Hematopoietic multipotent progenitor cell (in vitro differentiated cells): ENCODE measurements at places on chromosomes 5 and 9.
A peak's percentile ranks its signal among the peaks of the same experiment; 100 is the strongest.

DNA sequence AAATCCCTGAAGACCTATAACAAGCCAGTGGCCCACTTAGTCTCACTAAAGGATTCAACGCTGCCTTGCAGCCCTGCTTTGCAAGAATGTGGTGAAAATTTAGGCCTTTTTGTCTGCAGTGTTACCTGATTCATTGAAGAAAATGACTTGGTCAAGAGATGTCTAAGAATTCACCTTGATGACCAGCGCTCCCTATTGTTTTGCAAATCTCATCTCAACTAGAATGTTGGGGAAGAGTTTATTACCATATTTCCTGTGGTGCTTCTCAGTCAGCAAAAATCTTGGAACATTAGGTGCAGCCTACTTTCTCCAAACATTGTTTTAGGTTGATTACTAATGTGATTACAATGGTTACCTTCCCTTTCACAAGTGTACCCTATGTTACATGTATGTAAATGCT lies 53.5 kb downstream of the PLK2 start:
- DNase-seq: no peak

- DNase-seq: no peak
Observed at GRCh38 chr9:89323390-89323789, 5.1 kb downstream of the SECISBP2 start.

DNA sequence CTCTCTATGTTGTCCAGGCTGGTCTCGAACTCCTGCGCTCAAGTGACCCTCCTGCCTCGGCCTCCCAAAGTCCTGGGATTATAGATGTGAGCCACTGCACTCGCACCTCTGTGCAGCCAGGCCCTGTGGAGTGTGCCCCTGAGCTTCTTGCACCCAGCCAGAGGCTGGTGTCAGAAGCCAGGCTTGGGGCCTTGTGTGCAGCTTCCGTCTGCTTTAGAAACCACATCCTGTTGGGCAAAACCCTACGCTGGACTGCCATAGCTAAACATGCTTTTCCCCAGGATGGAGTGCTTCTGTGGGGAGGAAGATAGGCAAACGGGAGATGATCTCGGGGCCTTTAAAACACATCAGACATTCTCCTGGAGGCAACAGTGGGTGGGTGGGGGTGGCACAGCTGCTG lies 40.1 kb downstream of the PRRT1B start:
- DNase-seq: peak; percentile 23

GRCh38 chr5:35302544-35302943 lies 72.3 kb upstream of the PRLR start:
- no peak for DNase-seq

- no peak for DNase-seq
Observed at GRCh38 chr9:136331556-136332481, 4.5 kb downstream of the GPSM1 start.

- no peak for DNase-seq
Observed at GRCh38 chr9:114804505-114804904, 1.3 kb downstream of the TNFSF15 start.

DNA sequence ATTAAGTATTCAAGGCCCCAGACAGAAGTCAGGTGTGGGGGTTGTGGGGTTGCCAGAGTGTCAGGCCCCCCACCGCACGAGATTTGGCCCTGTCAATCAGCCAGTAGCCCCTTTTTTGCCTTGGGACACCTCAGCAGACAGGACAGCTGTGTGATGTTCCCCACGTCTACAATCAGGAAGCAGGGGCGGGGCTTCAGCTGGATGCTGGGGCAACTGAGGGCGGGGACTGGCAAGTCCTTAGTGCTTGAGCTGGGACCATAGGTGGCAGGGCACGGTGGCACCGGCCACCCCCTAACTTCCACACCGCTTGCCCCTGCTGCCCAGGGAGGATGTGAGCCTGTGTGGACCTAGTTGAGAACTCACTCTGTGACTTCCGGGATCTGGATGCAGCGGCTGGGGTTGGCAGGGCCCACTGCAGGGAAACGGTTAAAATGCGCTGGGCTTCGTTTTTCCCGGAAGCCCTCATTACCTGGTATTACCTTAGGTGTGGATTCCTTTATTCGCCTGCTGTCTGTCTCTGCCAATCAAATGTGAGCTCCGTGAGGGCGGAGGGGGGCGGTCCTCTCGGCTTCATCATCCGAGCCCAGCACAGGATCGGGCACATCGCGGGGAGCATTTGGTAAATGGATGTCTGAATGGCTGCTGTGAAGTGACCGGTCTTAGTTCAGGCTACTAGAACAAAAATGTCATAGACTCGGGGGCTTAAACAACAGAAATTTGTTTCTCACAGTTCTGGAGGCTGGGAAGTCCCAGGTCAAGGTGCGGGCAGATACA lies 7.5 kb upstream of the GTF3C5 start:
- DNase-seq: no peak

DNA sequence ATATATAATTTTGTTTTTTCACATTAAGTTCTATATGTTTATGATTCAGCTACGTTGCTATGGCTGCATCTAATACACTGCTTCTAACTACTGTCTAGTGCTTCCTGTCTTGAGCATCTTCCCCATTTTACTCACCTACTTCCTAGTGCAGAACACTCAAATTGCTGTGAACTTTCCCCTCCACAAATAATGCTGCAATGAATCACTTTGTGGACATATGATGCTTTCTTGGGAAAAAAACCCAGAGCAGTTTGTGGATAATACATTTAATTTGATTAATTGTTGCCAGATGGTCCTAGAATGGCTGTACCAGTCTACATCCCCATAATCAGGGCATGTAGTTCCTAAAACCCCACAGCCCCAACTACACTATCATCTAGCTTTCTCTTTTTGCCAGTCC lies 18.5 kb downstream of the CD180 start:
- peak; percentile 34 for DNase-seq

DNA sequence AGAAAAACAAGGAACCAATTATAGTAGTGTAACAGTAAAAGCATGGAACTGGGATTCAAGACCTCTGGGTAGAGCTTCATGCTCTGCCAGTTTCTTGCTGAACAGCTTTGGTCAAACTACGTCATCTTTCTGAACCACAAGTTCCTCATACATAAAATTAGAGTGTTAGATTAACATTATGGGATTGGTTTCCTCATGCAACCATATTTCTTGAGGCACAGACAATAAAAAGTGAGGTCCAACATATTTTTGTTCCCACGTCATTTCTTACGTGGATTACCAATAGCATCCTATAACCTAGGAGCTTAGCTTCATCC lies 354.8 kb downstream of the TMEM232 start:
- peak; percentile 24 for DNase-seq

GRCh38 chr5:169627551-169627950 lies 9.5 kb upstream of the DOCK2 start:
- no peak for DNase-seq

- no peak for DNase-seq
Observed at GRCh38 chr5:107979900-107980299, 309.2 kb upstream of the EFNA5 start.

DNA sequence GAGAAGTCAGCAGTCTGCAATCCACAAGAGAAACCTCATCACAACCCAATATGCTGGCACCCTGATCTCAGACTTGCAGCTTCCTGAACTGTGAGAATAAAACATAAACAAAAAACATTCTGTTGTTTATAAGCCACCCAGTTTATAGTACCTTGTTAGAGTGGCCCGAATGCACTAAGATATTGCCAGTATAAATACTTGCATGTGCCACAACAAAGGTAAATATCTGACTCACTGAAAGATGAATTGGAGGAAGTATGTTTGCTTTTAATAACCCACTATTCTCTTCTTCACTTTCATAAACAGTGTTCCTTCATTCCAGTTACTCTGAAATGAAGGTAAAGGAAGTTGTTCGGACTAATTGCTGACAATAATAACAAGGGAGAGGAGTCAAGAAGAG lies 1163.4 kb upstream of the CDH6 start:
- DNase-seq: no peak

GRCh38 chr5:41537581-41537980 lies 27.2 kb upstream of the PLCXD3 start:
- no peak for DNase-seq

- no peak for DNase-seq
Observed at GRCh38 chr9:4095484-4095883, 204.4 kb downstream of the GLIS3 start.

DNA sequence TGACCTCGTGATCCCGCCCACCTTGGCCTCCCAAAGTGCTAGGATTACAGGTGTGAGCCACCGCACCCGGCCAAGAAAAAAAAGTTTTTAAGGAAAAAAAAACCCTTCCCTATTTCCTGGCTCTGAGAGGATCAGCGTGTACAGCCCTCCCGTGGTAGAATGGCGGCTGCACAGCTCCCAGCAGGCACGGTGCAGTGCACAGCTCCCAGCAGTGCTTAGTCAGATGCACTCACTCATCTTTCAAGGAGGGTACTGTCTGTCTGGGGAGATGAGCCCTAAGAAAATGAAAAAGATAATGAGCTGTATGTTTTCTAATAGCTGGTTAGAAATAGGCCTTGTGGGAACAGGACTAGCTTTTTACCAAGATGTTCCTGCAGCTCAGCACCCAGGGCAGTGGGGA lies 36.7 kb upstream of the SLC2A8 start:
- no peak for DNase-seq

DNA sequence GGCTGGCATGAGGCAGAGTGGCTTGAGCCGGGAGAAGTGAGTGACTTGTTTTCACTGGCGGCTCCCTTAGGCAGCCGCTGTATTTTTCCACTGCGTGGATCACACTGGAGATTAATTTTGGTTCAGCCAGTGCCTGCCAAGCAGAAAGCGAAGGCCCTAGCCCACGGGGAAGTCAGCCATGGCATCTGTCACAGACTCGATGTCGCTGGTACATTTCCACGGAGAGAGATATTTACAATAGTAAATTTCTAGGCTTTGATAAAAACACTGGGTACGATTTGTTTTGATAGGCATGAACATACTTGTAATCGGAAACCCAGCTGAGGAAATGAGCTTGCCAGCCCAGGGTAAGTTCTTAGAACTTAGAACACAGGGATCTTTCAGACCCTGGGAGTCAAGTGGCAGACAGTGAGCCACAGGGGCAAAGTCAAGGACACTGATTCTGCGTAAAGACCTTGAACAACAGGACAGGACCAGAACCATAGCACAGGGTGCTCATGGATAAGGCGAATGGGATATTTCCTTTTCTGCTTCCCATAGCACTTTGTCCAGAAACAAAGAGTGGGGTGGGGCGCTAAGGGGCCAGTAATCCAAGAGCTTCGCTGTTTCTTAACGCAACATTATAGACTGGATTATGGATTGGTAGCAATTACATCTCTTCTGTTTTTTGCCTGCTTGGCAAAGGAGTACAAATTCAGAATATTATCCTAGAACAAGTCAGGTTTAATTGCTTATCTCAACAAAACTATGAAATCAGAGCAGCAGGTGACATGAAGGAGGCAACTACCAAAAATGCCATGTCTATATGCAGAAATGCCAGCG lies 4.5 kb downstream of the DUSP1 start:
- peak; percentile 68 for DNase-seq

- no peak for DNase-seq
Observed at GRCh38 chr9:23587903-23588302, 238.1 kb downstream of the ELAVL2 start.

DNA sequence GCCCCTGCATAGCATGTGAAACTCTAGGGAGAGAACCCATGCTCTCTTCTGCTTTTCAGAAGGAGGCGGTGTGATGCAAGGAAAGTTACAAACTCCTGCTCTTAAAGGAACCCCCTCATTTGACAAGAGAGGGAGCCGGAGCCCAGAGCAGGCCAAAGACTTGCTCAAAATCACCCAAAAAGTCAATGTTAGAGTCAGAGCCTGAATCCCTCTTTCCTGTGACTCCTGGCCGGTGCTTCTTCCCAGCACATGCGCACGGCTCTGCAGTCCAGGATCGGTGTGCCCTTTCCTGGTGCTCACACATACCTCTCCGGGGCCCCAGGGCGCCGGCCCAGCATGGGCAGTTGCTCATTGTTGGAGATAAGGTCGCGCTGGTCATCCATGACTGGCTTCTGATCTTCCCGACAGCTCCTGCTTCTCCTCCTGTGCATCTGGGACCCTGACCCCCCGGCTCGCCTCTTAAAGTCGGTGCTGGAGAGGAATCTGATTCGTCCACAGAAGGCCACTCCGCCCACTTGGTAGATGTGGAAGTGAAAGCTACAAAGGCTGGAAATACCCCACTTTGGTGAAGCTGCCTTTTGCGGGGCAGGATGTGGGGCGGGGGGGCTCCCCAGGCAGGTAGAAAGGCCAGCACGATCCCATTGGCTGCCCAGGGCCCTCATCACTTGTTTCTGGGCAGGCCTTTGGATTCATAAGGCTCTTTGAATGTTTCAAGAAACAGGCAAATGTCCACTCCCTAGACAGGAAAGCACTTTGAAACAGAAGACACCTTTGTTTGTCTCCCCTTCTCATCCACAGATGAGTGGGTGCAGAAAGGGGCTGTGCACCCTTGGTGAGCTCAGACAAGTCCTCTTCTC lies at the start of gene CD74:
TSS of gene CD74 (minus strand) at position 592 of the 857 bp plus-strand sequence. CDS start at position 431, 161 bp downstream.
- DNase-seq: peak; percentile 98

GRCh38 chr9:109560470-109561132 lies 62.5 kb upstream of the PTPN3 start:
- no peak for DNase-seq

DNA sequence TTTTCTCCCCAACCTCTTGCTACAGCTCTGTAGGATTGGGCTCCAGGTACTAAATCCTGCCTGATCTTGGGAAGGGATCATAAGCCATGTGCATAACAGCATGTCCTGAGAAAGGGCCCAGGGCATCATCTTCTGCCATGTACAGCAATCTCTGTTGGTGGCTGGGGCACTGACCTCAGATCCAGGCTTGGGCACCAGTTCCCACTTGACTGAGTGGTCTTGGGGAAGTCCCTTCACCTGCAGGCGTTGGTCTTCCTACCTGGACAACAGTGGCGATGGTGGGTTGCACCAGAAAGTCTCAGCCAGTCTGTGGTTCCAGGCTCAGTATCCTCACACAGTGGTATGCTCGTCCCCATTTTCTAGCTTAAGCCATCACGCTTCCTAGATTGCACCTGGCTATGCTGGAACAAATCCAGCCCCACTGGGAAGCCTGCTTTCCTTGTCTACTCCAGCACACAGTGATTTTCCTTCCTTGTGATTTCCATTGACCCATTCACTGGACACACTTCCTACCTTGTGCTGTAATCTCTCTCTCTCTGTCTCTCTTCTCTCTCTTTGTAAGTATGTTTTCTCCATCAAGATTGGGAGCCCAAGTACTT lies 121.7 kb upstream of the PITX1 start:
- no peak for DNase-seq

- no peak for DNase-seq
Observed at GRCh38 chr9:105344283-105344682, 99.8 kb downstream of the SLC44A1 start.

- DNase-seq: no peak
Observed at GRCh38 chr5:77707791-77708190, 68.3 kb downstream of the TBCA start.
